DMS153 (cell line): ENCODE measurements at places on chromosomes 5 and 9.

GRCh38 chr9:112869041-112869529 is 21.6 kb downstream of the SLC46A2 start:
- DNase-seq = no peak

- no peak for DNase-seq
These were observed 62.3 kb upstream of the ZFR start for GRCh38 chr5:32506799-32507198.

GRCh38 chr9:137454145-137454596 is 5.0 kb downstream of the NSMF start:
- no peak for DNase-seq

DNA sequence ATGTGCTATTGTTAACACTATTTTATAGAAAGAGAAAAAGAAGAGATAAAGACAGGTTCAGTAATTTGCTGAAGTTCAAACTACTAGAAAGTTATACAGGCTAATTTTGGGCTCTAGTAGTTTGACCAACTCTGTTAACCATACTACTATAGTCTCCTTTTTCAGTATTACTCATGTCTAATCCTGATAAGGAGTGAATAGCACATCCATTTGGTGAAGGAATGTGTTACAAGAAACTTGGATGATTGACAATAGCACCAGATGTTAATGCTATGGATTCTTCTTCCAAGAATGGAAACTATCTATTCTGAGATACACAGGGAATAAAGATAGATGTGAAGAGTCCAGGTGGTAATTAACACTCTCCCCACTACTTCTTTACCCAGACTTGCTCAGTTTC is 677.3 kb downstream of the PRELID2 start:
- no peak for DNase-seq

- DNase-seq = no peak
These were observed 117.5 kb upstream of the BOD1 start for GRCh38 chr5:173733831-173734501.

DNA sequence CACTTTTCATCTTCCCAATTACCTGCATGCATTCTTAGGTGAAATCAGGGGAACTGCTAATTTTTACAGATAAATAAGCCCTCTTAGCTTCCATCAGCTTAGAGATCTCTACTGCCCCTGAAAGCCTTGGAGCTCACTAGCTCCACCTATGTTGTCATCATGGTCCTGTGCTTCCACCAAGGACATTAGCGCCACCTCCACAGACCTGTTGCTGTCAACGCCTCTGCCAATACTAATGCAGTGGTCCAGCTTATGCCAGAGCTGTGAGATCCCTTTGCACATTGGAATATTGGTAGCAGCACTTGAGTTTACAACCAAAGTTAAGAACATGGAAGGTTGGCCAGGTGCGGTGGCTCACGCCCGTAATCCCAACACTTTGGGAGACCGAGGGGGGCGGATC is 7.7 kb upstream of the SHISAL2B start:
- DNase-seq = no peak

DNA sequence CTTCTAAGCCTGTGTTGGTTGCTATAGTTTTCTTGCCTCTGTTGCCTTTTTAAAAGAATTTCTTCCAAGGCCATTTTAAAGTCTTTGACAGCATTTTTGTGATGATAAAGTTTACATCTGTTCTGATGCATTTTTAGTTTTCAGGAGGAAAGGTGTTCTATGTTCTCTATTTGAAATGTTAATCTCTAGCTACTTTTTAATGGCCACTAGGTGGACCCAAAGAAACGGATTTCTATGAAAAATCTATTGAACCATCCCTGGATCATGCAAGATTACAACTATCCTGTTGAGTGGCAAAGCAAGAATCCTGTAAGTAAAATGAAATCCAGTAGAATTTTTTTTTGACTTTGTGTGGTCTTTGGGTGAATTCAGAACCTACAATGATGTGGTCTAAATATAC is 60.2 kb downstream of the MELK start:
- DNase-seq = no peak

- no peak for DNase-seq
These were observed 38.9 kb upstream of the IFNK start for GRCh38 chr9:27485158-27485557.

GRCh38 chr9:6405371-6405770 is 7.6 kb upstream of the UHRF2 start:
- no peak for DNase-seq

DNA sequence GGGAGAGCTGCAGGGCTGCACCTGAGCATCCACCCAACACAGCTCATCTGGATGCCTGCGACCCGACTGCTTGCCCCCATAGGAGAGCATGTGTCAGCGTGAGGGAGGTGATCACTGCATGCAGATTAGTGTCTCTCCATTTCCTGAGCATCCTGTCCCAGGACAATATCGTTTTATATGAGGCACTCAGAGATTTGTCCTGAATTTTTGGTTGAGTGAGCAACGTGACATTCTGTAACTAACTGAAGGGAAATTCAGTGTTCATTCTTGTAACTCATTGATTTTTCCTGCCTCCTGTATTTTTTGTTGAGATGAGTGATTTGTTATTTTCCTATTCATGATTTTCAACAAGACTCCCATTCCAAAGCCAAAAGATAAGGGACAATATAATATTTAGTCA is 20.7 kb upstream of the ANKRD34B start:
- no peak for DNase-seq

DNA sequence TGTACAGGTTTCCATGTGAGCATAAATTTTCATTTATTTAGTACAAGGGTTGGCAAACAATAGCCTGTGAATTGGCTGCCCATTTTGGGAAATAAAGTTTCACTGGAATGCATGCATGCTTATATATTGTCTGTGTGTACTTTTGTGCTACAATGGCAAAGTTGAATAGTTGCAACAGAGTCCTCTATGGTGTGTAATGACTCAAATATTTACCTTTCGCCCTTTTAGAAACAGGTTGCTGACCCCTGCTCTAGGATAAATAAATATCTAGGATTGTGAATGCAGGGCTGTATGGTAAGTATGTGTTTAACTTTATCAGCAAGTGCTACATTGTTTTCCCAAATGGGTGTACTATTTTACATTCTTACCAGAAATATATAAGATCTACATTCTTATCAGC is 47.2 kb downstream of the XRCC4 start:
- DNase-seq = no peak

- DNase-seq = peak; percentile 40
These were observed 89.5 kb downstream of the APBA1 start for GRCh38 chr9:69582544-69583297.

GRCh38 chr5:82735160-82735789 is 341.9 kb downstream of the TMEM167A start:
- no peak for DNase-seq

DNA sequence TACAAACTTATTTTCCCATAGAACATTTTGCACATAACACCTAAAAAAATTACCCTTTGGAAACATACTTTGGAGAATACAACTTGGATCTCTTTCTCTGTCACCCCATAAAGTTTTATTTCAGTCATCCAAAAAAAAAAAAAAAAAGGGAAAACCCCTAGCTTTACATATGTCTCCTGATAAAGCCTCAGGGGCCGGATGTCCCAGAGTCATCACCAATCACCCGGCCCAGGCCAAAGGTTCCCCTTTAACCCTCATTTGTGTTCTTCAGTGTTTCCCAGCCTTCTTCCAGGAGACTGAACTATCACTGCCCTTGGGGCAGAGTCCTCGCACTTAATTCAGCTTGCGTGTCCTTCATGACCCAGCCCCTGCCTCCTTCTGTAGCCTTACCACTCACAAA is 28.8 kb downstream of the ANXA6 start:
- no peak for DNase-seq

DNA sequence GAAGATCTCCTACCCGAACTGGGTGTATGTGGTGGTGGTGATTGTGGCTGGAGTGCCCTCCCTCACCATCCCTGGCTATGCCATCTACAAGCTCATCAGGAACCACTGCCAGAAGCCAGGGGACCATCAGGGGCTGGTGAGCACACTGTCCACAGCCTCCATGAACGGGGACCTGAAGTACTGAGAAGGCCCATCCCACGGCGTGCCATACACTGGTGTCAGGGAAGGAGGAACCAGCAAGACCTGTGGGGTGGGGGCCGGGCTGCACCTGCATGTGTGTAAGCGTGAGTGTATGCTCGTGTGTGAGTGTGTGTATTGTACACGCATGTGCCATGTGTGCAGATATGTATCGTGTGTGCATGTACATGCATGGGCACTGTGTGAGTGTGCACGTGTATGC is 3.5 kb upstream of the SLC6A18 start:
- DNase-seq = no peak

GRCh38 chr5:65050826-65051498 is 282.2 kb downstream of the CWC27 start:
- no peak for DNase-seq

DNA sequence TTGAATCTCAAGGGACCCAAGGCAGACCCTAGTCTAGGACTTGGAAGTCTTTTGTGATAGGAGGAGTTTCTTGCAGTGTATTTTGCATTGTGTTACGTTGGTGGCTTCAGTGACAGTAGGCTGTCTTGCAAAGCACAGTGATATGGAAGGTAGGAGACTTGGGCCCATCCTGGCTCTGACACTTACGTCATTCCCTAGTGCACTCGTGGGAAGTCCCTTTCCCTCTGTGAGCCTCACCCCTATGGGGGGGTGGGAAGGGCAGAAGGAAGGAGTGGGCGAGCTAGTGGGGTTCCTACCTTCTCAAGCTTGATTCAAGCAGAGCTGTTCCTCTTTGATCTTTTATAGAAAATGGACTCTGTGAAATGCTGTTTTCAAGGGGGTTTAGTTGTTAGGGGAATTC is 9.2 kb upstream of the TEX53 start:
- no peak for DNase-seq

DNA sequence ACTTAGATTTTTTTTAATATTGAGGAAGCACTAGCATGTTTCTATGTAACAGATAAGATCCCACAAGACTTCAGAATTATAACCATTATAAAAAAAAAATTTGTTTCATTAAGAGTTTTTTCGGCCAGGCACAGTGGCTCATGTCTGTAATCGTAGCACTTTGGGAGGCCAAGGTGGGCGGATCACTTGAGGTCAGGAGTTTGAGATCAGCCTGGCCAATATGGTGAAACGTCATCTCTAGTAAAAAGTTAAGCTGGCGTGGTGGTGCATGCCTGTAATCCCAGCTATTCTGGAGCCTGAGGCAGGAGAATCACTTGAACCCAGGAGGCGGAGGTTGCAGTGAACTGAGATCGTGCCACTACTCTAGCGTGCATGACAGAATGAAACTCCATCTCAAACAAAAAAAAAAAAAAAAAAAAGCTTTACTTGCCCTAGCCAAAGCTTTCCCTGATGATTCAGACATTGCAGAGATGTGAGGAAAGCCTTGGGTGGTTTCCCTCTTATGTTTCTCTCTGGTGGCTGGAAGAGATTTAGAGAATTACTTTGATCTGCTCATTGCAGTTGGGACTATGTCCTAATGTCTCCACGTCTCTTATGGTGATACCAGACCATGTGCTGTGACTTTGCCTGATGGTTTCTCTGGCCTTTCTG is 65.4 kb downstream of the EGFLAM start:
- no peak for DNase-seq

GRCh38 chr9:69078581-69078980 is 43.0 kb downstream of the FXN start:
- DNase-seq = no peak
